ENCODE measurements at places on chromosomes 5 and 9. TPM values are rescaled to one million over a fixed set of nuclear protein-coding genes. Genes with fewer than 3 reads are reported as not detected.
A peak's percentile ranks its signal among the peaks of the same experiment; 100 is the strongest.

DNA sequence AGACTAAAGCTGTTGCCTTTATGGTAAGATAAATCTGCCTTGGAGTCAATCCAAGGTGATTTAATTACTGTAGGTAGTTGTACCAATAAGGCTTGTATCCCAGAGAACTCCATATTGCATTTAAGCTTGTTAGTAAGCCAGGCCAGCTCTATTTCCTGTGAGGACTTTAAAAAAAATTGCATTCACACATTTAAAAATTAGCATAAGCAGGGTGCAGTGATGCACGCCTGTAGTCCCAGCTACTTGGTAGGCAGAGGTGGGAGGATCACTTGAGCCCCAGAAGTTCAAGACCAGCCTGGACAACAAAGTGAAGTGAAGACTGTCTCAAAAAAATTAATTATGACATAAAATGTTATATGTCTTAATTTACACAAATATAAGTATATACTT, 28.7 kb upstream of the ABL1 start:
- no peak for DNase-seq

DNA sequence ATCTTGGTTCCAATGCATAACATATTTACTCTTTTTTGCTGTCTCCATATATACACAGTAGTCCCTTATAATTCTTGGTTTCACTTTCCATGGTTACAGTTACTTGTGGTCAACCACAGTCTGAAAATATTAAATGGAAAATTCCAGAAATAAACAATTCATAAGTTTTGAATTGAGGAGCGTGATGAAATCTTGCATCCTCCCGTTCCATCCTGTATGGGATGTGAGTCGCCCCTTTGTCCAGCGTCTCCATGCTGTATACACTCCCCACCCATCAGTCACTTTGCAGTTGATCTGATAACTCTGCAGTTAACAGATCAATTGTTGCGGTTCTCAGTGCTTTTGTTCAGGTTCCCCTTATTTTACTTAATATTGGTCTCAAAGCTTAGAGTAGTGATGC, 11.5 kb upstream of the FAF2 start:
- DNase-seq = no peak

GRCh38 chr9:93093127-93093876, 2.7 kb upstream of the CARD19 start:
- no peak for DNase-seq

DNA sequence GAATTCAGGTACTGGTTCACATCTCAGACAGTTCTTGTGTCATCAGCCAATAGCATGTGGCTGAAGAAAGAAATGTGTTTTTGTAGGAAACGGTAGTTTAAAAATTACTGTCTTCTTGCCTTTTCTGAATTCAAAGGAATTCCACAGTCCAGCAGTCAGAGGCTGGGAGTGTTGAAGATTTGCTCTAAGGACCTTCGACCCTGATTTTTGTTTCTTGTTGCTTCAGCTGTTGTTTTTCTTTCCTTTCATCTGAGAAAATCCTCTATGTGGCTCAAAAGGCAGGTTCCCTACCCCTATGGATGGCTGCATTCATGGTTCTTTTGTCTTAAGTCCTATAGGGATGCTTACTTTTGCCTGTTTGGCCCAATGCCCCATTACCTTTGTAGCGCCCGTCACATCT, 304.9 kb downstream of the TMEM167A start:
- no peak for DNase-seq

GRCh38 chr9:121672213-121672612, 20.8 kb downstream of the DAB2IP start:
- no peak for DNase-seq

- DNase-seq = peak; percentile 53
Measured at GRCh38 chr9:20683351-20684034, 566 bp upstream of the FOCAD start.

DNA sequence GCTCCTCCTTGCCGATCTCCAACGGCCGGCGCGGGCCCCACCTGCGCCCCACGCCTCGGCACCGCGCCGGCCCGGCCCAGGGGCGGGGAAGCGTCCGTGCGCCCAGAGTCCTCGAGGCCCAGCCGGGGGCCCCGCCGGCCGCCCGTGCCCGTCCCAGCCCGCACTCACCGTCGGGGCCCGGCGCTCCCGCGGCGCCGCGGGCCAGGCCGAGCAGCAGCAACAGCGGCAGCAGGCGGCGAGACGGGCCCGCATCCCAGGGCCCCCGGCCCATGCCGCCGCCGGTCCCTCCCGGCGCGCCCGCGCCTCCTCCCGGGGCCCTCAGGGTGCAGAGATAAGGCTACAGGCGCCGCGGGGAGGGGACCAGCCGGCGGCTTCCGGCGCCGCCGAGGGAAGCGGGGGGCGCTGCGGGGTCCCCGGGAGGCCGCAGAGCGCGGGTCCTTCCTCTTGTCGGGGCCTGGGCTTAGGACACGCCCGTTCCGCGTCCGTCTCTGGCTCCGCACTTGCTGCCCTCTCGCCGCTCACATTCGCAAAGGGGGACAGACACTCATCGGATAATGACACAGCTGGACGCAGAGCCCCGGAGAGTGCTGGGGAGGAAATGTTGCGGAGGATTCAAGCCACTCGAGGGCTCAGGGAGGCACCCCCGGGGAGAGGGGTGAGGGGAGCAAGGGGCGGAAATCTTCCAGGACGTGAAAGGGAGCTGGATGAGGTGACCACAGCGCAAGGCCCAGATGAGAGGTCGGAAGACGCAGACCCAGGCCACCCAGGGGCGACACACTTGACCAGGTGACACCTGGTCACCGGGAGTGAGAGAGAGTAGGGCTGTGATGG, at the start of gene SUSD1:
Gene SUSD1, minus strand, starts transcription at position 333 of the 831 bp plus-strand sequence. Its CDS starts 62 bp downstream, at position 271.
- peak; percentile 57 for DNase-seq

- no peak for DNase-seq
Measured at GRCh38 chr5:36741128-36741527, 134.7 kb downstream of the SLC1A3 start.

DNA sequence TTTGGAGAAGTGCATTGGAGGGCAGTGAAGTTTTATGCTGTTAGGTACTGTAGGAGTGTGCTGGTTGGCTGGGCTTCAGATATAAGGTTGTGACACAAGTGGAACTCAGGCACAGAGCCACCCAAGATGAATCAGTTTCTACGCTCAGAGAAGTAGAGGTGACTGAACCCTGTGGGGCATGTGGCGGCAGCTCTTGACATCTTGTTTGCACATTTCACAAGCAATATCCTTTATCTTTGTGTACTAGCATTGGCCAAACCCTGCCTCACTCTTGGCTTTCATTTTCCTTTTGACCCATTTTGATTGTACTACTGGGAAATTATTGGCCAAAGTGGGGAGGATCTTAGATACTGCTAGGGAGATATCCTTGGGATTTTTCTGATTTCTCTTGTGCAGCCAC, 110.0 kb downstream of the PSAT1 start:
- peak; percentile 66 for DNase-seq

DNA sequence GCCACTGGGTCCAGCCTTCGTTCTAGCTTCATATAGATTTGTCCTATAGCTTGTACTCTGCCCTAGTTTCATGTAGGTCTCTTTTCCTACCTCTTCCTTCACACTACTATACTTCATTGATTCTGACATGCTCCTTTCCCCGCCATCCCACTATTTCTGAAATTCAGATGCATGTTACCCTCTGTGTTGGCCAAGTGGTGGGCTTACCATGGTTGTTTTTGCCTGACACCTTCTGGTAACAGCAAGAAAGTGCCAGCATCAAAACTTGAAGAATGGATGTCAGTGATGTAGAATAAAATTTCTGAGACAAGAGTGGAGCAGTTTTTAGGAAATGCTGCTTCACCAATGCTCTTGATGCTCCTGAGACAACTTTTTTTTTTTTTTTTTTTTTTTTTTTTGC, 19.5 kb upstream of the SERINC5 start:
- no peak for DNase-seq

DNA sequence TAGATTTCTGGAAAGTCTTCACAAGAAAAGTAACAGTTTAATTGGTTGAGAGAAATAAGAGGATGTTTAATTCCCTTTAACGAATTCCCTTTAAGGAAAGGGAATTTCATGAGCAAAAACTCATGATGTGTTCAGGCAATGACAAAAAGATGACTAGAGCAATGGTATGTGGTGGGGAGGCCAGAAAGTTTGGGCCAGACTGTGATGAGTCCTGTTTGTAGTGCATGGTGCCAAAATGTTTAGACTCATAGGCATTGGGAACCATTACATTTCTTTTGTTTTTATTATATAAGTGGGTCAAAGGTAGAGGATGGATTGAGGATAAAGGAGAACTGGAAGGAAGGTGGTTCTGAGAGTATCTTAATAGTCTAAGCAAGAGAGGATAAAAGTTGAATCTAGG, 10.9 kb downstream of the CNTRL start:
- DNase-seq = no peak

DNA sequence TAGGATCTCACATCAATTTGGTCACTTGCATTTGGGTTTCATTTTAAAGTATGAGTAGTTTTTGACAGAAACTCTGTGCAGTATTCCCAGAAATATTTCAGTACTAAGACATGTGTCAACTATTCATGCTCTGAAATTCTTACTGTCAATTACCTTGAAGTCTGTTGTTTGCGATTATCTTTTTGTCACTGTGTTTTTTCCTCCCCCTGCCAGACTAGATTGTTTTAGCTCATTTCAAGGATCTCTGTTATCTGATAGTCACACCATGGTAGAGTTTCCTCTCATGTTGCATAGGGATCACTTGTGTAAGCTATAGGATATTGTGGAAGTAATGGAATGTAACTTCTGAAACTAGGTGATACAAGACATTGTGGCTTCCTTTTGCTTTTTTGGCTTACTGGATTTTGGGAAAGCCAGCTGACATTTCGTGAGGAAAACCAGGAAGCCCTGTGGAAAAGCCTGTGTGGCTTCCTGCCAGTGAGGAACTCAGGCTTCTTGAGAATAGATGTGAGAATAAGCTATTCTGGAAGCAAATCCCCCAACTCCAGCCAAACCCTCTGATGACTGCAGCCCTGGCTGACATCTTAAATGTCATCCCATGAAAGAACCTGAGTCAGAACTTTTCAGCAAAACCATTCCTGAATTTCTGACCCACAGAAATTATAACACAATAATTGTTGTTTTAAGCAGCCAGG, 122.2 kb downstream of the FGF10 start:
- DNase-seq = no peak

DNA sequence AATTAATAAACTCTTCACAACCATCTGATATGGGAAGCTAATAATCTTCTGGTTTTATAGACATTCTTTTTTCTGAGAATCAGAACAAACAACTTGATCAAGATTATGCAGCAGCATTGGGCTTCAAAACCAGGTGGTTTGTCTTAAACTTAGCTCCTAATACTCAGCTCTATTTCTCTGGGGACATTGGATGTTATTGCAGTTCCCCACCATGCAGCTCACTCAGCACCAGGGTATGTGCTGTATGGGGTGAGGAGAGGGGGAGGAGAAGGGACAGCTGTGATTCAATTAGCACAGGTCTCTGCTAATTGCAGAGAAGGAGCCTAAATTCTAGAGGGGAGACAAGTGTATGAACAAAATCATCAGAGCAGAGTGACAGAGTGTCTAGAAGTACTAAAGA, 210.7 kb upstream of the TNC start:
- DNase-seq = no peak

The TMEFF1 gene
- total RNA-seq = not detected

The RNF183 gene
- total RNA-seq = 0.96 TPM

The CCL27 gene
- total RNA-seq = 0.68 TPM

The ROR2 gene
- 16.7 TPM for total RNA-seq

The UCK1 gene
- 20.4 TPM for total RNA-seq

The PCDHGB4 gene
- 8.0 TPM for total RNA-seq

The IFNA8 gene
- total RNA-seq = not detected

All from ureter (tissue), 1 donor.